Frontal cortex (tissue), 4 donors: ENCODE measurements at places on chromosomes 7 and 10.

DNA sequence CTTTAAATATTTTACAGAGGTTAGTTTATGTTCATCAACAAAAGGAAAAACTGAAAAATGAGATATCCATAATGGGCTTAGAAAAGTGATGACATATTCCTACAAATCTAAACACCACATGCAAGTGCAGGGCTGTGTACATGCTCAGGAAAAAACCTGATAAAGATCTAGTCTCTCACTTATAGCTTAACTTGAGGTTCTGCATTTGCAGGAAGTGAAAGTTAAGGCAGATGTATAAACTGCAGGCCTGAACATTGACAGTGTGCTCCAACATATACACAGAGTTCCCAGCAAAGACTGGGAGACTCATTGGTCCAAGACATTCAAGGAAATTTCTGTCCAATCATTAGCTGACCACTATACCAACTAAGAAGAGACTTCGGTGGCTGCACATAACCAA is 63.8 kb upstream of the RET start:
- no peak for DNase-seq

DNA sequence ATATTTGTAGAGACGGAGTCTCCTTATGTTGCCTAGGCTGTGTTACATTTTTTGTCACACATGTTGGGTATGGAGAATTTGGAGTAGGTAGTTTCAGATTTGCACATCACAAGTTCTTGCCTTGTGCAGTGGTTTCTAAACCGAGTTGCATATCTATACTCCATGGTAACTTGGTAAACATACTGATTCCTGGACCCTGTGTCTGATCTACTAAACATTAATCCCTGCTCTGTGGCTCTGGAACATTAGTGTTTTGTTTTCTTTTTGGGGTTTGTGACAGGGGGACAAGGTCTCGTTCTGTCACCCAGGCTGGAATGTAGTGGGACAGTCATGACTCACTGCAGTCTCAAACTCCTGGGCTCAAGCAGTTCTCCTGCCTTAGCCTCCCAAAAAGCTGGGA is 24.7 kb downstream of the AUTS2 start:
- no peak for DNase-seq

DNA sequence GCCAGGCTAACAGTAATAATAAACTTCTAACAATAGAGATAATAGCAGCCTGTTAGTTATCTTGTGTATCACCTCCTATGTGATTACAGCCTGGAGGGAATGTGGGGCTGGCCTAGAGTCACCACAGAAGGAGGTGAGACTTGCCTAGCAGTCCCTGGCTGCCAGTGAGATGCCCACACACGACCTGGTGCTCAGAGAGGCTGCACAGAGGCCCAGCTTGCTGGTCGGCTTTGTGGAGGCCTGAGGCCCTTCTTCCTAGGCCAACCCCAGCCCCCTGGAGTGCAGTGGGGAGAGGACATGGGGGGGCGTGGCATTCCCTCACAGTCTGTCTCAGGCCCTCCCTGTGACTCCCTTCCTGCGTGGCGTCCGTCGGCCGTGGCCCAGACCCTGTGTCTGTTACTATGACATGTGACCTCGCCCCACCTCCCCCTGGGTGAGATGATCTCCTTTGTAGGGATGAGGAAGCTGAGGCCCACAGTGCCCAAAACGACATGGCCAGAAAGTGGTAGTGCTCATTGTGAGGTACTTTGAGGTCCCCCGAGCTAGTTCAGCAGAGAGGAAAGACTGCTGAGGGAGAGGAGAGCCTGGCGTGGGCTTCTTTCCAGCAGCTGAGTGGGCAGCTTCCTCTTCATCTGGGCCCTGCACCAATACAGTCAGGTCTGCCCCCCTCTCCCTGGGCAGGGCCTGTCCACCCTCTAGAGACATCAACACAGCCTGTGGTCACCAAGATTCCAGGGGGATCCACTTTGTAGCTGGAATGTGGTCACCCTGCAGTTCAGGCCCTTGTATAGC is 29.7 kb downstream of the UNC5B start:
- no peak for DNase-seq

GRCh38 chr7:144777005-144777839 is 58.6 kb downstream of the TPK1 start:
- DNase-seq = no peak

DNA sequence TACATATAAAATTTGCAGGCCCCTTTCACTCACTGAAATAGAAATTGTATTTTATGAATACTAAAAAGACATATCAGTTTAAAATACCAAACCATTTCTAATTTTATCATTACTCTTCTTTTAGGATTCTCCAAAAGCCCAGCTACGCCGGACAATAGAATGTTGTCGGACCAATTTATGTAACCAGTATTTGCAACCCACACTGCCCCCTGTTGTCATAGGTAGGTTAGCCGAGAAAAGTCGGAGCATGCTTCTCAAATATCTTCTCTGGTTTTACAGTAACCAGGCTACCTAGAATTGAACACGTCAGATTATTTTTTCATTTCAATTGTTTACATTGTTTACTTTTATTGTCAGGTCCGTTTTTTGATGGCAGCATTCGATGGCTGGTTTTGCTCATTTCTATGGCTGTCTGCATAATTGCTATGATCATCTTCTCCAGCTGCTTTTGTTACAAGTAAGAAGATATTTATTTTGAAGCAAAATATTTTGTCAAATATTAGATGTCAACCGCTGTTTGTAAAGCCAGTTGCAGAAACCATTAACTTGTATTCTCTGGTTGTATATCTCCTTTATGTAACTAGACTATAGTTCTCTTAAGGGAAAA is 57.6 kb downstream of the MMRN2 start:
- DNase-seq = peak; percentile 34
